ENCODE measurements at places on chromosomes 7 and 10.

DNA sequence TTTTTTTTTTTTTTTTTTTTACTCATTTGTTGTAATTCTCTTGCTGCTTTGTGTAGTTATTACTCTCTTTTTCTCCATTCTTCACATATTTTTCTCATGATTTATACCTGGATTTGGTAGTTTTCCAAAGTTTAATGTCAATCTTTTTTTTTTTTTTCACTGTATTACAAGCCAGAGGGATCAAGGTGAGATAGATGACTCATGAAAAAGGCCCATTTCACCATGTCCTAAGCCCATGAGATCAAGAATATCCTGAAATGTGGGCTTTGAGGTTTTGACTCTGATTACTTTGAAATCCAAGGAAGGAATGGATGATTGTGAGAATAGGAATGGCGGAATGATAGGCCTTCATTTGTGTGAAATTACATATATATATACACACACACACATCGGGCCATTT is 31.1 kb downstream of the TAX1BP1 start:
- no peak for DNase-seq

DNA sequence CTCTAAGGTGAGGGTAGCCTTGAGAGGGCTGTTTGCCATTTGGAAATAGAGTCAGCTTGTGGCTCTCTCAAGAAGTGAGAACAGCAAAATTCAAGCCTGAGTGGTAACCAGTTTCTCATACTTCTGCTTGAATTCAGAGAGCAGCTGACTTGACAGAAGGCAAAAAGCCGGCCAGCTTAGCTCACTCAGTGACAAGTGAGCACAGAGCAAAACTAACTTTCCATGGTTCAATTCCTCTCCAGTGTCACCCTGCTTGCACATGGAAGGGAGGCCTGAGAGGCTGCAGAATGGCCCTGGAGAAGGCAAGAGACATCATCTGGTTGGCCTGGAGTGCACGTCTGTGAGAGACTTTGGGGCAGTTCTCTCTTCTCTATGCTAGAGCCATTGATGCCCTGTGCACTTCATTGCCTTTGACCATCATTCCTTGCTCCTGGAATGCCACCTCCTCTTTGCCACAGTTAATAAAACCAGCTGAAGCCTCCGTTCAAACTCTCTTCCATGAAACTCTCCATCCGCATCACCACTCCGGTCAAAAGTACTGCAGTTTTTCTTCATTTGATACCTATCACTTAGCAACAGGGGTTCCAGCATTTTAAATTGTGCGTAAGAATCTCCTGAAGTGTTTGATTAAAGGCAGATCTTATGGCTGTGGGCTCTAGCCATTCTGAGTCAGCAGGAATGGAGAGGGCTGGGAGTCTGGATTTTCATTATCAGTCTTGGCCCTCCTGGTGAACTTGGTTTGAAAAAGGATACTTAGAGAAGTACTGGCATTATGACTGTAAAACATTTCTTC is 69.8 kb upstream of the PIK3CG start:
- DNase-seq = no peak

DNA sequence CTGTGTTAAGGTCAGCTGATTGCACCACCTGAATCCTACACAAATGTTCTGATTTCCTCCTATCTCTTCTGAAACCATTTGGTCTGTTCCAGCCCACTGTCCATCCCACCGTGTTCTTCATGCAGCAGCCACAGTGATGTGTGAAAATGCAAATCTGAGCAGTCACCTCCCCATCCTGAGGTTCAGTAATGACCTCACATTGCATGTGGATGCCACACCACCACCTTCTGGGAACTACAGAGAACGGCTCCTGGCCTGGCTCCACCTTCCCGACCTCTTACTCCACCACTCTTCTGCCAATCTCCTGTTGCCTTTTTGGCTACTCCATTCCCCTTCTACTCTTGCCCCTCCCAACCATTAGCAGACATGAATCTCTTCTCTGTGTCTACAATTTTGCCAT is 244.4 kb downstream of the TNS3 start:
- DNase-seq = no peak

GRCh38 chr7:46452561-46453135 is 531.6 kb upstream of the IGFBP3 start:
- no peak for DNase-seq

DNA sequence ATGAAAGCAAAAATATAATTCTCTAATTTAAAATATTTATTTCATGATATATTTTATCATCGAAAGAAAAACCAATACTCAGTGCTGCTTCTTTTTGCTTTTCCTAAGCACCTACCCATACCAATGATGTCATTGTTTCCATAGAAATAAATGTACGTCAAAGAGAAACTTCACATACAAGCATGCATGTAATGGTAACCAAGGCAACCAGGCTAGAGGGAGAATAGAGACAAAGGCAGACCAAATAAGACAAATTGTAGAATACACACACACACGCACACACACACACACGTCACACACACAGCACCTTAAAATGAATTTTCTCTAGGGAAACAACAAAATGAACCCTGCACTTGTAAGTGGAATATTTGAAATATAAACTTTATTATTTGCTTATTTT is 75.5 kb downstream of the MACC1 start:
- DNase-seq = no peak

DNA sequence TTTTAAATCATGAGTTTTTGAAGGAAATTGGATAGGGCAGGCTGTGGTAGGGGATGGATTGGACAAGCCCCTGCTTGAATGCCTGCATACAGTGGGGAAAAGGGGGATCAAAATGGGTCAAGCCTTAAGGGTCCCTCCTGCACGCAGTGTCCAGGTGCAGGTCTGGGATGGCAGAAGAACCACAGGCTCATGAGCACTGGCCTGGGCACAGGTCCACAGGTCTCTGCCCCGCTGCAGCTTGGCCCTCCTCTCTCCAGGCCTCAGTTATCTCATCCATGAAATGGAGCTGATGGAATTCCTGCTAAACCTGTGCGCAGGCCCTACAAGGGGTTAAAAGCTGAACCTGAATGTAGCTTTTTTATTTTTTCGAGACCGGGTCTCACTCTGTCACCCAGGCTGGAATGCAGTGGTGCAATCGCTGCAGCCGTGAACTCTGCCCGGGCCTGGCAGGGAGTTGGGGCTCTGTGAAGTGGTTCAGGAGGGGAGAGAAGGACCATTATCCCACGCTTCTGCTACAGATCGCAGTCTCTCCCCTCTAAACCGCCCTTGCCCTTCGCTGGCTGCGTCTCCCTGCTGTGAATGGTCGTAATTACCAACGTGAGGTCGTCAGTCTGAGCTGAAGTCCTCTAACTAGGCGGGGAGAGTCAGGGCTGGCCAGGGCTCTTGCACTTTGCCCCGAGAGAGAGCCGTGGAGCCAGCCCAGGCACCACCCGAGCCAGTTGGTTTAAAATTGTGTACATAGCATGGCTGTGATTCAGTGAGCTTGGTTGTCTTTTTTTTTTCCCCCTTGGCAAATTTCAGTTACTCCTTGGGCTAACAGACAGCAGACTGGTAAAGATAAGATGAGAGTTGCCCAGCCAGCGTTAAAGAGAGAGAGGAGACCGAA is 77.5 kb upstream of the GTF2I start:
- DNase-seq = no peak

- DNase-seq = no peak
Observed at GRCh38 chr10:46548498-46549090, 7.9 kb downstream of the GPRIN2 start.

GRCh38 chr10:131002031-131002861 is 309.3 kb downstream of the TCERG1L start:
- no peak for DNase-seq

GRCh38 chr7:22799633-22800032 is 23.0 kb downstream of the TOMM7 start:
- DNase-seq = no peak

DNA sequence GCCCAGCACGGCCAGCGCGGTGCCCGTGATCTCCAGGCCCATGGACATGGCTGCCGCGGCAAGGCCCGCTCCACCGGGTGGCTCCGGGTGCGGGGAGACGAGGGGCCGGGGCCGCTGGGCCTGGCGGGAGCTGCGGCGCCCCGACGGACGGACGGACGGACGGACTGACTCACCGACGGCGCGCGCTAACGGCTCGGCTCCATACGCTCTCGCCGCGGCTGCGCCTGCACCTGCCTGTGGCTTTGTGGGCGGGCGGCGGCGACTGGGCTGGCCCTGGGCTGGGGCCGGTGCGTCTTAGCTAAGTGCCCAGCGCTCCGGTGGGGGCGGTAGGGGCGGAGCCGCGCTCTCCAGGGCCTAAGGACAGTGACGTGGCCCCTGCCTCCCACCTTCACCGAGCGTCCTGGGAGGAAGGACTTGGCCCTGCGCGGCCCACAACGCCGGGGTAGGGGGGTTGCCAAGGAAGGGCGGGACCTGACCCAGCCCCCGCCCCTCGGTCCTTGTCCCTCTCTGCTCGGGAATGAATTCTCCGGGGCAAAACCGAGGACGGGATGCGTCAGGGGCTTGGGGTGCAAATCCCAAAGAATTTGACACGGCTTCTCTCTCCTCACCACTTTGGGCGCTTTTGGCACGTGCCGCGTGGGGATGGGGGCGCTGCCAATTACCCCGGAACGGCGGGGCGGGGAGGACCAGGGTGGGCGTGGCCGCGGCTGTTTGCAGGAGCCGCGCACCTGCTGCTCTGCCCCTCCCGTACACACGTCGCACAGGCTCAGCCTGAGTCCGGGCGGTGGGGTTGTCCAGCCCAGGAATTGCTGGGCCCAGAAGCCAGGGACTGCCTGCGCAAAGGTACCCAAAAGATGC is at the start of gene CLDN3:
CLDN3 (minus strand) TSS at position 269 of the 858 bp plus-strand sequence; CDS start at position 48, 221 bp downstream.
- no peak for DNase-seq

DNA sequence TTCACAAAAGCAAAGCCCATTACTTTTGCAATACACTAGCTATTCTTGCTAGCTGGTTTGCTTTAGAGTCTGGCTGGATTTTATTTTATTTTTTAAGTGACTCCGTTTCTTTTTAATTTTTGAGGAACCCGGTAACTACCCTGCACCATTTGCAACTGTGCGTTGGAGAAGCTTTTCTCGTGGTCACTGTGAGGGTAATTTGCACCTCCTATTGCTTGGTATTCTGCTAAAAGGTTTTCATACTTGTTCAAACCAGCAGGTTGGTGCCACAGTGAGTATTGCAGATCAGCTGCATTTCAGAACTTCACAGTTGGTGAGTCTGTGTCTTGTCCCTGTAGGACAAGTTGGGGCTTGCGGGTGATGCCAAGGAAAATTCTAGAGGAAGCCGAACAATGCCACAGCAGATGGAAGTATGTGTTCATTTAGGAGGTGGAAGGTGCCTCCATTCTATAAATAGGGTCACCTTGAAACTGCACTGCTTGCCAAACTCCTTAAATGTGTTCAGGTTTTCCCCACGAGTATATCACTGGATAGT is 3.9 kb upstream of the NMT2 start:
- no peak for DNase-seq

- no peak for DNase-seq
Observed at GRCh38 chr10:76576276-76576962, 1061.2 kb downstream of the KCNMA1 start.

GRCh38 chr10:110742801-110743200 is 98.7 kb downstream of the RBM20 start:
- DNase-seq = no peak

GRCh38 chr10:68175949-68176348 is 56.0 kb downstream of the ATOH7 start:
- no peak for DNase-seq

Data from activated CD8-positive, alpha-beta memory T cell treated with anti-CD3 and anti-CD28 coated beads for 1 hour (primary cell).